ENCODE measurements at places on chromosomes 1 and 21.

DNA sequence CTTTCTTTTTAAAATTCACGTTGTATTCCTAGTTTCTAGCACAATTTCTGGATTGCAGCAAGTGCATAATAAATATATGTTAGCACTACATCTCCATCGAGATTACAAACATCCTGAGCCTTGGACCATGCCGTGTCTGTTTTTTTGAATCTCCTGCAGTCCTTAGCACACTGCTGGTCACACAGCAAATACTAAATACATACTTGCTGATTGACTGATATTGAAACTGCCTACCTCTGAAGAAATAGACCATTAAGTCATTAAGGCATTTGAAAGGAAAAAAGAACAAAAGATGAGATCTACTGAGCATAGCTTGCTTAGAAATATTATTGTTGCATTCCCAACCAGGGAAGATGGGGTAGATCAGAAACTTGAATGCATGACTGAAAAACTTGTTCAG lies 369.1 kb downstream of the PTBP2 start:
- DNase-seq, result no peak

- no peak for DNase-seq
Measured at GRCh38 chr1:86865973-86866637, 47.8 kb downstream of the SELENOF start.

GRCh38 chr1:5945445-5945844 lies 46.8 kb downstream of the NPHP4 start:
- no peak for DNase-seq

- no peak for DNase-seq
Measured at GRCh38 chr1:66570196-66570595, 36.2 kb downstream of the SGIP1 start.

GRCh38 chr1:32066489-32066873 lies 6.3 kb upstream of the TMEM39B start:
- no peak for DNase-seq

DNA sequence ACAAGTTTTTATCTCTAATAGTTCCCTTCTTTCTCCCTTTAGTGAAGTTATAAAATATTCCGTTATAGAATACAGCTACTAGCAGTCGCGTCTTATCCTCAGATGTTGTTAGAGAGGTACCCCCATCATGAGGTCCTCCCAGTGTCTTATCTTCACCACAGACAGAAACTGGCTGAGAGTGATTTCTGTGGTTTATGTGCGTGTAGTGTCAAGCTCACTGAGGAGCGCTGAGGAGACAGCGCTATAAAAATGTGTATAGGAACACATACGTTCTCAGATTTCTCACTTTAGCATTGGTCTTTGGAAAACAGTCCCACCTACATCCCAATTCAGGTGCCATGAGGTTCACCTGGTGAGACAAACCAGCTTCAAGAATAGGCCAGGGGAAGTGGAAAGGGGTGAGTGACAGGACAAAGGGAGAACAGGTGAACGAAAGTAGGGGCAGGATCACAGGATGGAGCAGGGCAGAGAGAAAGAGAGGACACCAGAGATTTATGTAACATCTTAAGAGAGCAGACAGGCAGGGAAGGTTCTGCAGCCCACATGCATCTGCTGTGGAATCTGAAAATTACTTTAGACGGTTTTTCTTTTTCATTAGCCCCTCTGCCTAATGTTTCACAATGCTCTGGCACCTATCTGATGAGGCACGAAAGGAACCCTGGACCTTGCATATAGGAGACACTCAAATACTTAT lies 2.7 kb upstream of the PLEKHO1 start:
- DNase-seq, result no peak

DNA sequence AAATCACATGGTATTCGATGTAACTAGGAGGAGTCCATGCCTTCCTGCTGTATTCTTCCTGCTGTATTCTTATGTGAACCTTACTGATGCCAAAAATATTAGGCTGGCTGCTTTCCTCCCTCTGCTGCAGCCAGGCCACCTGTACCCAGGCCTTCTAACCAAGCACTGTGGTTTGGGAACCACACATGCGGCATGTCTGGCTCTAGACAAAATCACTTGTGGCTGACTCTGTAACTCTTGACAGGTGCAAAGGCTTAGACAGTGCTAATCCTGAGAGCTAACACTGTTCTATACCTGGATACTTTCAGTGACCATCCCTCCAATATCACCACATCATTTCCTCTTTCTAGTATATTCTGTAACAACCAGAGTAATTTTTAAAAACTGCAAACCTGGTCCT lies 67.7 kb downstream of the PCP4 start:
- no peak for DNase-seq

- DNase-seq, result no peak
Measured at GRCh38 chr1:41758904-41759548, 159.7 kb downstream of the HIVEP3 start.

- no peak for DNase-seq
Measured at GRCh38 chr21:46492851-46493250, 34.2 kb downstream of the DIP2A start.

- no peak for DNase-seq
Measured at GRCh38 chr1:152697701-152698600, at the start of gene LCE2A. Gene LCE2A (plus strand): TSS chr1:152698345. CDS start chr1:152698902, 557 bp downstream.

GRCh38 chr1:223667484-223668182 lies 2.1 kb upstream of the CAPN8 start:
- DNase-seq, result no peak

DNA sequence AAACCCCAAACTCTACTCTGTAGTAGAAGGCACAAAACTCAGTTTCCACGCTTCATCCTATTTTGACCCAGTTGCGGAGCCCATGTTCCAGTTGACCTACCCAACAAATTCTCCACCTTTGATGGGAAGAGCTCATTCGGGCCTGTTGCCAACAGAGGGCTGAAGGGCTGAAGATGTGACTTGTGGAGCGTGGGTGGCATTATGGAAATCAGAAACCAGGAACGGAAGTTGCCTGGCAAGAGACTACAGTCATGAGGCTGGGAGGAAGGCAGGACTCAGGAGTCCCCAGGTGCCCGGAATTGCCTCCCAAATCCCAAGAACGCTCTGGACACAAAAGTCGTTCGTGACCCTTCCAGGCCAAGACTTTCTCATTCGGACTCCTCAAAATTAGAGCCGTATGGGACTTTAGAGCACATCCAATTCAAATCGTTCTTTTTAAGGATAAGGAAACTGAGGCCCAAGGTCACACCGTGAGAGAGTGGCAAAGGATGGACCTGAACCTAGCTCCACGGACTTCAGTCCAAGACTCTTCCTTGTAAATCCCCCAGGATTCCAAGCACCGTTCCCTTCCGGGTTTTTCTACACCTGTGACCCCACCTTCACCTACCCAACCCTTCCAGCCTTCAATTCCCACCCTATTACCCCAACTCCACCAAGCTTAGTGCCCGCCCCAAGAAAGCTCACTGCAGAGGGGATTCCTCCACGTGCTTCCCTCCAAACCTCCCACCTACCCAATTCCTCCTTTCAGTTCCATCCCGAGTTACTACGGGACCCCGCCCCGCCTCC lies 739 bp downstream of the SMG5 start:
- no peak for DNase-seq

GRCh38 chr1:3644273-3644672 lies 5.6 kb downstream of the WRAP73 start:
- no peak for DNase-seq

DNA sequence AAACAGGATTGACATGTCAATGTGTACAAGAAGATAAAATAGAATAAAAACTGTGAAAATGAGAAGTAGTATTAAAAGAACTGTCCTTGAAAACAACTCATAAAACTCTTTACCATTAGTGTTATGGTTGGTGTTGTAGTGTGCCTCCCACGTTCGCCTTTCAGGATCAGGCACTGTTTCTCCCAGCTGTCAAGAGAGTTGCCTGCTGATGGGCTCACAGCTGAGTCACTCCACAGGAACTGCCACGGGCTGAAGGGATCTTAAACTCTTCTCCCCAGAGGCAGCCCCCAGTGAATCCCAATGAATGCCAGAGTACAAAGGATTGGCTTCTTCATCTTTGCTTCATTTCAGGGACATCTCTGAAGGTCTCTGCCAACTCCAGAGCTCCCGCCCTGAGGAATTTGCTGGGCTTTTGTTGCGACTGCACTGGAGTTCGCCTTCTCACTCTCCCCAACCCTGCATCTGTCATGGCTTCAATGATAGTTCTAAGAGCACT lies 119.6 kb downstream of the ADGRL2 start:
- no peak for DNase-seq

- no peak for DNase-seq
Measured at GRCh38 chr1:9174243-9174642, 45.3 kb upstream of the GPR157 start.

GRCh38 chr1:22317231-22317919 lies 134.3 kb upstream of the ZBTB40 start:
- no peak for DNase-seq

DNA sequence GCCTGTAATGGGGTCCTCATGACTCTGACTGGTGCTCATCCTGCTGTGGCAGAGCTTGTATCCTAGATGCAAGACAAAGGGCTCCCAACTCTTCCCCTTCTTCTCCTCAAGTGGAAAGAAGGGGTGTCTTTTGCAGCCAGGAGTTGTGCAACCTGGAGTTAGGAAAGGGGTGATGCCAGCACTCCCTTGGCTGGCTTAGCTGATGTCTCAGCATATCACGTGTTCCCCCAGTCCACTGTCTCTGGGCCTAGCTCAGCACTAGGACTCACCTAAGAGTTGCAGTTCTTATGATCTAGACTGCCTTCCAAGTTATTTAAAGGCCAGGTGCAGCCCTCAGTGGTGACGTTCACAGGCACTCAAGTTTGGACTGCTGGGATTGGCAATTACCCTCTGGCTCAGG lies 146.2 kb upstream of the GORAB start:
- DNase-seq, result no peak

- DNase-seq, result no peak
Measured at GRCh38 chr1:213244664-213245091, 193.6 kb downstream of the RPS6KC1 start.

DNA sequence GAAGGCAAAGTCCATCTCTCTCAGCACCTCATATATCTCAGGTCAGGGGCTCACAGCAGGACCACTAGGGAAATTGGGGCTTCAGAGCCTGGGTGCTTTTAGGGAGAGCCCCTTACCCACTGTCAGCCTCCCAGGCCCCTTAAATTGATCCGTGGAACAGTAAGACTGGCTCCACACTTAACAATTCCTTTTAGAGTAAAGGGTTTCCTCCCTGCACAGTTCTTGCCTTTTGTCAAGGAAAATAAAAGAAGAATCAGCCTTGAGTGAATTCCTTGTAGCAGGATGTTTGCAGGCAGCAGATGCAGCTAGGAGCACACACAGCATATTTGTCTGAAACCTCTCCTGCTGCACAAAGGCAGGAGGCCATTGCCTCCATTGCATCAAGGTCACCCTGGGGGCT lies 184.9 kb downstream of the SEC16B start:
- no peak for DNase-seq

- DNase-seq, result no peak
Measured at GRCh38 chr1:46513536-46513935, 23.9 kb downstream of the DMBX1 start.

GRCh38 chr1:161747801-161748200 lies 1.8 kb upstream of the DUSP12 start:
- no peak for DNase-seq

DNA sequence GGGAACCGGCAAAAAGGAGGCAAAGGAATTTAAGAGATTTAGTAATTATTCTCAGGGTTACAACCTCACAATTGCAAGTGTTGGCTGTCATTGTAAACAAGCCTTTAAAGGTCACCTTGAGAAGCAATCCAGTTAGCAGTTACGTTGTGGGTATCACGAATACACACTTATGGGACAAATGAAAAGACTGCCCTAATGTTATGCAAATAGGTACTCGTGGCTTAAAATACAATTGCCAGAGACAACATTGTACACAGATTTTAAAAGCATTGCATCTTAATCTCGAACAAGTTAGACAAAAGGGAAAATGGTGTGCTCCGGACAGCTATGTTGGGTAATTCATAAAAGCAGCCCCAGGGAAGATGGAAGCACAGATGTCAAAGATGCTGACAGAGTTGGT lies 120.5 kb upstream of the ZC3H12A start:
- no peak for DNase-seq

- DNase-seq, result no peak
Measured at GRCh38 chr1:38852780-38853179, 6.8 kb downstream of the RRAGC start.

DNA sequence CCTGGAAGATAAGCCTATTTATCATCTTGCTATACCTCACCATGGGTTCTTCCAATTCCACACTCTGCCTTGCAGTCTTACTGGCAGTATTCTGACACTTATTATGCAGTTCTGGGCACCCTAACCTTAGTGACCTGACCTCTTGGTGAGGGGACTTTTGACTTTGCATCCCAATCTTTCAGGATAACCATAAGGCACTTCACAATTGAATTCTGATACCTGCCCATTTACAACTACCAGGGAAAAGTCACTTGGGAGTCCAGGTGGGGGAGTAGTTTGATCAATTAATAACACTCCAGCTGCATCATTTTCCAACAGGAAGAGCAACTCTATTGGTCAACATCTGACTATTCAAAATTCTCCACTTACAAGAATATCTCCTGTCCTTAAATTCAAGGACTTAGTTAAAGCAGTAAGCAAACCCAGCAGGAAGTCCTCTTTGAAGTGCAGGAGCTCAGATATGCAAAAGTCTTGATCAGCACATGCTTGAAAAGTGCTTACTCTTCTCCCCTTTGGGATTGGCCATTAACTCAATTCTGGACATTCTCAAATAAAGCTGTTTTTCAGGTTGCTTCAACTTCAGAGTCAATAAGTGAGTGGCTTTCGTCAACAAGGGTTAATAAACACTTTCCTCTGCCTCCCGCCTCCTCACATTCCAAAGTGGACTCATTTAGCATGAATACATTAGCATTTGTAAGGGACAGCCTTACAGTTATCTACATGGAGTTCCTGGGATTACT lies 177.4 kb upstream of the NRIP1 start:
- no peak for DNase-seq

GRCh38 chr1:184437291-184437690 lies 50.5 kb downstream of the C1orf21 start:
- no peak for DNase-seq

DNA sequence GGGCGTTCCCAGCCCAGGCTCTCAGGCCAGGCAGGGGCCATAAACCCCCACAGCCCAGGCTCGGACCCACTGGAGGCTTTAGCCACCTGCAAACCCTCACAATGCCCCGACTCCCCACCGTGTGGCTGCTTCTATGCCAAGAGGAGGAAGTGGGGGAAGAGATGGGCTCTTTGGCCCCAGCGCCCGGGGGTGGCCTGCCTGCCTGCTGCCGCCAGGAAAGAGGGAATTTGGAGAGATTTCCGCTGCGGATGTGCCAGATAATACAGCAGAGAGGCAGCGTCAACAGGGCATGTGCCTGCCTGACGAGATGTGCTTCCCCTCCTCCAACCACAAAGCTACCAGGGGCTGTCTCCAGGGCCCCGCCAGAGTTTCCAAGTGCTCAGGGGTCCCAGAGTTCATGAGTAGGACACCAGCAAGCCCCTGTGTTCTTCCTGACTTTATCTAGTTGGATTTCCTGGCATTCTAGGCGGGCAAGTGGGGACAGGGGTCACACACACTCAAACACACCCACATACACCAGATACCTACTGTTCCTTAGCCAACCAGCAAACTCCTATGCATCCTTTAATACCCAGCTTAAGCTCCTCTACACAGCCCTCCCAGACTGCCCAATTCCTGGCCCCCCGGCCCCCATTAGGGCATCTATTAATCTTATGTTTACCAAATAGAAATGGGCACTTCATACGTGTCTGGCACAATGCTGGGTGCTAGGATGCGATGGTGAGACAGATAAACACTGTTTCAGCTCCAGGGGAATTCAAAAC lies 14.1 kb downstream of the EPHA2 start:
- no peak for DNase-seq

All from NK-92 treated with Interleukin-12 subunit alpha and Interleukin-12 subunit beta, amount 100 ng/mL, for 24 hours (cell line).